Eye (tissue), 1 donor: ENCODE measurements at places on chromosomes 7 and 10.

DNA sequence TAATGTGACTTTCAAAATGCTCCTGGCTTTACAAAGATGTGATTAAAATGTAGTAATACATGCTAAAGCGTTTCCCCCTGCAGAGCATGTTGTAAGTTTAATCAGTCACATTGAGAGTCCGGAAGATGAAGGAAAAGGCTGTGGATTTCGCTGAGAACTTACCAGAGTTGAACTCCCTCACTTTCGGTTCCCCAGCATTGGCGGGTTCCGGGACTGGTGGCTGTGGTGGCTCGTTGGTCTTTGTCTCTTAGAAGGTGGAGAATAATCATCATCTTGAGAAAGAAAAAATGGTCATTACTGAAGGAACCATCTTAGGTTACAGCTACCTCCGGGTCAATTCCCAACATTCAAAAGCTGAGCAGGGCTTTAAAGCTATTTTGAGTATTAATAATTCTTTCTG is 9.6 kb upstream of the NUPR2 start:
- no peak for DNase-seq

- no peak for DNase-seq
Measured at GRCh38 chr7:112726076-112726475, 64.1 kb downstream of the TMEM168 start.

- DNase-seq, result no peak
Measured at GRCh38 chr10:93820434-93820833, 62.7 kb downstream of the LGI1 start.

- no peak for DNase-seq
Measured at GRCh38 chr10:131888186-131888604, 12.6 kb upstream of the PPP2R2D start.

- no peak for DNase-seq
Measured at GRCh38 chr10:36170943-36171501, 528.9 kb upstream of the FZD8 start.

DNA sequence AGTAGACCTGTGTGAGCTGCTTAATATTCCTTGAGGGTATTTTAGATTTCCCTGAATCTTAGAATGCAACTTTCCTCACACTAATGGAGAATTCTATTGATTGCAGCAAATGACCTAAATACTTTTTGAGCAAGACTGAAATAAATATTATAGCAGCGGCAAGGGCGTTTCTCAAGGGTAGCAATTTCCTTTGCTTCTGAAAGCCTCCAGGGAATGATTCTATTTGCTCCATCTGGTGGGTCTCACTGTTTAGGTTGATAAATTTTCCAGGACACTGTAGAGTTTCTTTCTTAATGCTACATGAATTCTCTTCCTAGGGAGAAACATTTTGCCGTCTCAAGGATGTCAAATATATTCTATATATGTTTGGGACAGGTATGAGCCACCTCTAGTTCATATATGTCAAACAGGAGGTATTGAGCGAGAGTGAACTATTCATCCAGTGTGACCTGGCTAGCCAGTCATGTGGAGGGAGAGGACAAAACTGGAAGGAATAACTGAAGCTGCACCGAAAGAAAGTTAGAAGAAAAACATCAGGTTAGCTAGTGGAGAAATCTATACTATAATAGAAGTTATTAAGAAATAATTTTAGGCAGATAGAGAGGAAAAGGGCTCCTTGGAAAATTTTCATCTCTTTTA is 57.9 kb upstream of the FZD8 start:
- no peak for DNase-seq

- DNase-seq, result no peak
Measured at GRCh38 chr7:149302222-149302621, 40.2 kb downstream of the ZNF783 start.

- DNase-seq, result peak; percentile 93
Measured at GRCh38 chr10:22988581-22989360, 60.9 kb downstream of the ARMC3 start.

- DNase-seq, result no peak
Measured at GRCh38 chr7:1103009-1103788, 15.3 kb downstream of the GPER1 start.

DNA sequence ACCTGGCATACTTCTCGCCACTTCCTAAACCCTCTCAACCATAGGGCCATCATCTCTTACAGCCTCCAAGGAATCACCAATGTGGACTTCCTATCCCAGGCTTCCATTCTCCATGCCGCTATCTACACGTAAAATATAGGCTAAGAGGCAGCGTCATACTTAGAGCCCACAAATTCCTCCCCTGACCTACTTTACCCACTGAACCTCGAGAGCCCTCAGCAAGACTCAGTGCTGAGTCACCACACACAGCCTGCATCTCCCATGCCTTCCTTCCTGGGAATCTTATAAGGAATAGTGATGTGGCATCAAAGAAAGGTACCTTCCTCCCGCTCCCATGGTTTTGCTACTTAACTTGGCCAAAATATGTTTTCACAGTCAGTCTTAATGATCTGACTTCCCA is 435.6 kb upstream of the NFE2L3 start:
- DNase-seq, result no peak

DNA sequence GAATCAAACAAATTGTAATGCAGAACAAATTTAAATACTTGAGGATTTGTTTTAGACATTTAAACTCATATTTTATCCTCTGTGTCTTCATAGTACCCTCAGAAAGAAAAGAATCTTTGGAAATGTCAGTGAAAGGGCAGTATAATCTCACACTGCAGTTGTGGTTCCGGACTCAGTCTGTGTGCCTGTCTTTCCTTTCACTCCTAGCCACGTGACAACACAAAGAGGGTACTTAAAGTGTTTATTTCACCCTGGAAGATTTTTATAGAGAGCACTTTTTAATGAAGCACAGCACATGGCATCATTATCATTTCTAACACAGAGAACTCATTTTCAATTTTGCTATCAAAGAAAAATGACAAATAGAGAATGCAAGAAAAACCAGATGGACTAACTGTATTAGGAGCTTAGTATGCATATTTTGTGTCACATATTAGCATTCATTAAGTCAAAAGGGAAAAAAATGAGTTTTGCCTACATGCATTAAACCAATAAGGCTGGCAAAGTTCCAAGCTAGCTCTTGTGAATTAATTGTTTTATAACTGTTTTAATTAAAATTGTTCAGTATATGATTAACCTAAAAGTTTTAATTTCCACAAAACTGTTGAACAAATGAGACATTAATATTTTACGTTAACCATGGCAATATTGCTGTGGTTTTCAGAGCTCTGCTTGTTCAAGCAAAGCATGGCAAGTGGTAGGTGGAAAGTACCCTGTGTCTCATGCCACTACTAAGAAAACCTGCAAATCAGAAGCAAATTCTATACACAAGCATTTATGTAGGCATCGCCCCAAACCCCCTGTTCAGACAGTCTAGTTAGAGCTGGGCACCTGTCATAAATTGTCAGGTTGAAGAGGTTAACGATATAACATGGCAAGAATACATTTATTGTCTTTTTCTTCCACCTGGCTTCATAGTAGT is 65.9 kb downstream of the AUTS2 start:
- no peak for DNase-seq

DNA sequence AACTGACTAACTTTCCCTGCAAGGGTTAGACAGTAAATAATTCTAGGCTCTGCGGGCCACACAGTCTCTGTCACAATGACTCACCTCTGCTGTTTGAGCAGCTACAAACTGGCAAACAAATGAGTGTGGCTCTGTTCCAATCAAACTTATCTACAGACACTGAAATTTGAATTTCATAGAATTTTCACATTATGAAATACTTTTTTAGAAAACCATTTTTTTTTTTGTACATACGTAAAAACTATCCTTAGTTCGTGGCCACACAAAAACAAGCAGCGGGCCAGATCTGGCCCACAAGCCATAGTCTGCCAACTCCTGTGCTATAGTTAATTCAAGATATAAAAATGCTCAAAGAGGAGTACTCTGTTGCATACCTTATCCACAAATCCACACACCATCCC is 32.6 kb downstream of the PIP4K2A start:
- no peak for DNase-seq

- no peak for DNase-seq
Measured at GRCh38 chr7:112970771-112971170, 115.9 kb downstream of the GPR85 start.

GRCh38 chr10:49285232-49285631 is 13.7 kb upstream of the C10orf71 start:
- DNase-seq, result no peak

GRCh38 chr10:80166581-80167470 is 34.3 kb downstream of the PLAC9 start:
- no peak for DNase-seq

- DNase-seq, result peak; percentile 84
Measured at GRCh38 chr7:124032369-124033094, at the start of gene TMEM229A. TMEM229A (minus strand) TSS chr7:124033067; CDS start chr7:124033003, 64 bp downstream.

DNA sequence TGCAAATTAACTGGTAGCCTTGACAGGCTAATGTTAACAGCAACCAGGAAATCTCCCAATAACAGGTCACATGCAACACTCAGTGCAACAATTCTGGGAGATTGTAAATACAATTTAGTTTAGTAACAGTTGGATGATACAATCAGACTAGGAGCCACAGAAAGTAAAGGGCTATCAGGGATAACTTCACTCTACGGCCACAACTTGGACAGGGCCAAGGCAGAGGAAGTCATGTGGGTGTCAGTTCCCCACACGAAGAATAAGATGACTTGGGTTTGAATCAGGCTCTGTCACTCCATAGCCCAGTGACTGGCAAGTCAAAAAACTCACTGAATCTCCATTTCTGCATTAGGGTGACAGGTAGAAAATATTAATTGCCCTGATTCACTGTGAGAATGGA is 217.3 kb upstream of the CCDC6 start:
- no peak for DNase-seq

DNA sequence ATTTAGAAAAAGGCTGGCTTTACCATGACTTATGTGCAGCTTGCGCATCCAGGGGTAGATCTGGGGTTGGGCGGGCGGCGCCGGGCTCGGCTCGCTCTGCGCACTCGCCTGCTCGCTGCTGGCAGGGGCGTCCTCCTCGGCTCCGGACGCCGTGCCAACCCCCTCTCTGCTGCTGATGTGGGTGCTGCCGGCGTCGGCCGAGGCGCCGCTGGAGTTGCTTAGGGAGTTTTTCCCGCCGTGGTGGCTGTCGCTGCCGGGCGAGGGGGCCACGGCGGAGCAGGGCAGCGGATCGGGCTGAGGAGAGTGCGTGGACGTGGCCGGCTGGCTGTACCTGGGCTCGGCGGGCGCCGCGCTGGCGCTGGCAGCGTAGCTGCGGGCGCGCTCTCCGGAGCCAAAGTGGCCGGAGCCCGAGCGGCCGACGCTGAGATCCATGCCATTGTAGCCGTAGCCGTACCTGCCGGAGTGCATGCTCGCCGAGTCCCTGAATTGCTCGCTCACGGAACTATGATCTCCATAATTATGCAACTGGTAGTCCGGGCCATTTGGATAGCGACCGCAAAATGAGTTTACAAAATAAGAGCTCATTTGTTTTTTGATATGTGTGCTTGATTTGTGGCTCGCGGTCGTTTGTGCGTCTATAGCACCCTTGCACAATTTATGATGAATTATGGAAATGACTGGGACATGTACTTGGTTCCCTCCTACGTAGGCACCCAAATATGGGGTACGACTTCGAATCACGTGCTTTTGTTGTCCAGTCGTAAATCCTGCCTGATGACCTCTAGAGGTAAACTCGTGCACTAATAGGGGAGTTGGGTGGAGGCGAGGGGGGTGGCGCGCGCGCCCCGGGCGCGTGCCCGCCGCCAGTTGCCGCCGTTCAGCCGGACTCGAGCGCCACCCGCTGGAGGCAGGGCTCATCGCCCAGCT is at the start of gene HOXA5:
HOXA5 (minus strand) TSS at position 659 of the 927 bp plus-strand sequence; CDS start at position 585, 74 bp downstream.
- DNase-seq, result no peak

GRCh38 chr7:41199136-41199535 is 503.8 kb downstream of the INHBA start:
- DNase-seq, result no peak

DNA sequence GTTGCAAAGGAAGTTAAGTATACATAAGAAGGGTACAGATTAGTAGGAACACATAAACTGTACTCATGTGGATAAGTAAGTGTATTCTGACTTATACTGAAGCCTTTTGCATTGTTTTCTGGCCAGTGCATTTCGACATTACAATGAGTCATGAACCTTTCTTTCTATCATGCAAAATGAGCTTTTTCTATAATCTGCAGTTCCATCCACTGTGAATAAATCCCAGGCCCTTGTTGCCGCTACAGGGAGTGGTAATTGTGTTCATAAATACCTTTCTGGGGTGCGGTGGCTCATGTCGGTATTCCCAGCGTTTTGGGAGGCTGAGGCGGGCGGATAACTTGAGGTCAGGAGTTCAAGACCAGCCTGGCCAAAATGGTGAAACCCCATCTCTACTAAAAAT is 858.3 kb downstream of the GRM8 start:
- no peak for DNase-seq
